MV-4-11 (cell line): ENCODE measurements at places on chromosomes 3 and 15.

GRCh38 chr3:195542698-195543499 is at the start of gene PPP1R2:
Gene PPP1R2 (minus strand): TSS chr3:195543325. CDS start chr3:195543025, 300 bp downstream.
- peak; percentile 80 for DNase-seq

- peak; percentile 74 for DNase-seq
Observed at GRCh38 chr3:34140616-34141015, 342.2 kb downstream of the PDCD6IP start.

- DNase-seq = no peak
Observed at GRCh38 chr3:134028486-134029255, 1.1 kb downstream of the SLCO2A1 start.

DNA sequence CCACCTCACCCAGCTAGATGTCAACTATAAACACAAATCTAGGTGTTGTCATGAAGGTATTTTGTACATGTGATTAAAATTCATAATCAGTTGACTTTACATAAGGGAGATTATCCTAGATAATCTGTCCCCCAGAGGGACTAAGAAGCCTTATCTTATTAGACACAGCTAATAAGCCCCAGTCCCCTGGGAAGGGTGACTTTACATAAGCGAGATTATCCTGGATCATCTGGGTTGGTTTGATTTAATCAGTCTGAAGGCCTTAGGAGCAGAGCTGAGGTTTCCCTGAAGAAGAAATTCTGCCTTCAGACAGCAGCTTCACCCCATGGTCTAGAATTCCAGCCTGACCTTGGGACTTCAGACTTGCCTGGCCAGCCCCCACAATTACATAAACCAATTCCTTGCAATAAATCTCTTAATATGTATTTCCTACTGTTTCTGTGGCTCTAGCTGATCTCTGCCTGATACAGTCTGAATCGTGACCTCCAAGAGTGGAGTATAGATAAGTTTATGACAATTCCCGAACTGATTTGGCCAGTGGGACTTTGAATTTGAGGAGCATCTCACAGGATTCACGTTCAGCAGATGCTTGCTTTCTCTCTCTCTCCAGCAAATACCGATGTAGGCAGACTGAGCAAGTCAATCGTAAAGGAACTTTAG is 66.5 kb downstream of the MRPL46 start:
- DNase-seq = no peak

DNA sequence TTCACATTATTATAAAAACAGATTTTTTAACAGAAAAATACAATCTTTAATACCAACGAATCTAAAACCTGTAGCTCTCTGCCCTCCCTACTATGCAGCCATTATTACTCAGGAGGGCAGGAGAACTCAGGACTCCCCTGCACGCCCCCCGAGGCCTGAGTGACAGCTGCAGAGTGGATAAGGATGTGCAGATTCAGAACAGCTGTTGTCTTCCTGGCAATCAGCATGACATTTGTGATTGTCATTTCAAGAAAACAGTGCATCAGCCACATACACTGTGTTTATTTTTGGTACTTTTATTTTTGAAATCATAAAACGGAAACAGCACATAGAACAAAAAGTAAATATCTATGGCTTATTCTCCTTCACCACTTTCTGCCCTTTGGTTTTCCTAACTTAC is 450.8 kb downstream of the OCA2 start:
- DNase-seq = no peak

DNA sequence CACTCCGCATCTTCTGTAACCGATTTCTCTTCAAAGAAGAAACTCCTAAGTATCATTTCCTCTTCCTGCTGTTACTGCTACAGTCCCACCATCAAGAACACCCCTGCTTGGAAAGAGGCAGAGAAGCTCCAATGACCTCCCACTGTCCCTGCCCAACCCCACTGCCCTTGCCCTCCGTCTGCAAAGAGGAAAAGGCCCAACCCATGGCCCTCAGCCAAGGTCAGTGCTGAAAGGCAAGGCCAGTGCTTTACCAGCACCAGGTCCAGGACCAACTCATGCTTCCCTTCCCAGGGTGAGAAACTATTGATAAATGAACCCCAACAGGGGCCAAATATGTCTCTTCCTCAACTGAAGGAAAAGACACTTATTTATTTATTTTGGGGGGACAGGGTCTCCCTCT is 22.5 kb downstream of the FAM240A start:
- peak; percentile 66 for DNase-seq

GRCh38 chr3:133038731-133039375 is 662 bp downstream of the TMEM108 start:
- DNase-seq = no peak

GRCh38 chr3:71806736-71807135 is 21.8 kb upstream of the PROK2 start:
- no peak for DNase-seq

DNA sequence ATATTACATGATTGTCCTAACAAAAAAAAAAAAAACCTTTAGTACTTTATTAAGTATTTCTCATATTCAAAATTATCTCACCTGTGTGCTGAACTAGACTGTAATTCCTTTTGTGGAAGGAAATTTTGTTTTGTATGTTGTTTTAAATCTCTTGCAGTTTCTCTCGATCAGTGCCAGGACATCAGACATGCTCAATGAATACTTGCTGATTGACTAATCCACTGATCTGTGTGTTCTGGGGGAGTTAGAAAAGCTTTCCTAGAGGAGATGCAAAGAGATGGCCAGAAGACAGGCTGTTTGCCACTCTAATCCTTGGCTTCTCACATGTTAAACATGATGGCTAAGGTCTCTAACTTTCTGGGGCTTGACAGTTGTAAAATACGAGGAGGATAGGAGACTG is 233.3 kb upstream of the NR2E3 start:
- no peak for DNase-seq

DNA sequence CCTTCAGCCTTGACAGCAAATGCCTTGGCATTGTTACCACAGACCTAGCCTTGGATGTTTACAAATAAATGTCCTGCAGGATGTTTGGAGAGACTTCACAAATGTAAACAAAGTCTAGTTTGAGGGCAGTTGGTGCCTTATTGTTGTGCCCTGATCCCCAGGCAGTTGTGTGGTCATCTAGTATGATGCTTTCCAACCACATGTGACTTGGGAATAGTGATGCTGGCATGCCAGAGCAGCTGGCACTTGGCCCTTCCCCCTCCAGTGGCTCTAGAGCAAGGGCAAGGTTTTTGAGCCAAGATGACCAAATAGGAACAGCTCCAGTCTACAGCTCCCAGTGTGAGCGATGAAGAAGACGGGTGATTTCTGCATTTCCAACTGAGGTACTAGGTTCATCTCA is 258.2 kb downstream of the ADAMTS17 start:
- no peak for DNase-seq

- no peak for DNase-seq
Observed at GRCh38 chr3:143770391-143770790, 77.9 kb downstream of the SLC9A9 start.

DNA sequence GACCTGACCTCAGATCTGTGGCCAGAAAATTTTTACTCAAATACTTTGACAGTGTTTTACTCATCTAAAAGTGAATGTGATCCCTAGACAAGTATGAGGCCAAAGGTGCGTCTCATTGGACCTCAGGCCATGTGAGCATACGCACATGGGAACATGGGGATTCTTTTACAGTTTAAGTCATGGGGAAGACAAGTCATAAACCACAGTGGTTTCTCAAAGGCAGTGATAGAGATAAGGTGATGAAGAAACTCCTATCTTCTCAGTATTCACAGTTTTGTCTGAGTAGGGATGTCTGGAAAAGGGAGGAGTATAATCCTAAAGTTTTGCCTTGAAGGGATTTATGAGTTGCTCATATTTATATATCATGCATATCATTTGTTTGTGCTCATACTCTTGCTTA is 173.8 kb downstream of the FNDC3B start:
- no peak for DNase-seq

- DNase-seq = no peak
Observed at GRCh38 chr3:174342171-174342570, 517.0 kb upstream of the NAALADL2 start.

GRCh38 chr15:85312486-85312885 is 67.9 kb upstream of the AKAP13 start:
- peak; percentile 12 for DNase-seq

DNA sequence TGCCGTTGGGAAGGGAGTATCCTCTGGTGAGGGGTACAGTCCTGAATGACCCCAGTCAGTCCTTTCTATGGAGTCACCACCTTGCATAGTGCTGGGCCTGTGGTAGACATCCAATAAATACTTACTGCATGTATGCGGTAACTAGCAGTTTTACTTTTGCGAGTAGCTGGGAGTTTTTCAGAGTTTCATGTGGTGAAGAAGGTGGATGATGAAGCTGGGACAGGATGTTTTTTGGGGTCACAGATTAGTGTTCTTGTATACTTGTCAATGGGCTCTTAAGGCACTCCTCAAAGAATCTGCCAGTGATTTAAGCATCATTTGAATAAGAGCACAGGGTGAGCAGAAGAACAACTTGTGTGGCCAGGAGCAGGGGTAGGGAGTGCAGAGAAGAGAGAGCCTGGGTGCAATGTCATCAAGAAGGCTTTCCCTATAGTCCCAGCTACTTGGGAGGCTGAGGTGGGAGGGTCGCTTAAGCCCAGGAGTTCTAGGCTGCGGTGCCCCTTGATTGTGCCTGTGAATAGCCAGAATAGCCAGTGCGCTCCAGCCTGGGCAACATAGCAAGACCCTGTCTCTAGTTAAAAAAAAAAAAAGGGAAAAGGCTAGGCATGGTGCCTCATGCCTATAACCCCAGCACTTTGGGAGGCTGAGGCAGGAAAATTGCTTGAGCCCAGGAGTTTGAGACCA is 22.1 kb downstream of the PPCDC start:
- no peak for DNase-seq

DNA sequence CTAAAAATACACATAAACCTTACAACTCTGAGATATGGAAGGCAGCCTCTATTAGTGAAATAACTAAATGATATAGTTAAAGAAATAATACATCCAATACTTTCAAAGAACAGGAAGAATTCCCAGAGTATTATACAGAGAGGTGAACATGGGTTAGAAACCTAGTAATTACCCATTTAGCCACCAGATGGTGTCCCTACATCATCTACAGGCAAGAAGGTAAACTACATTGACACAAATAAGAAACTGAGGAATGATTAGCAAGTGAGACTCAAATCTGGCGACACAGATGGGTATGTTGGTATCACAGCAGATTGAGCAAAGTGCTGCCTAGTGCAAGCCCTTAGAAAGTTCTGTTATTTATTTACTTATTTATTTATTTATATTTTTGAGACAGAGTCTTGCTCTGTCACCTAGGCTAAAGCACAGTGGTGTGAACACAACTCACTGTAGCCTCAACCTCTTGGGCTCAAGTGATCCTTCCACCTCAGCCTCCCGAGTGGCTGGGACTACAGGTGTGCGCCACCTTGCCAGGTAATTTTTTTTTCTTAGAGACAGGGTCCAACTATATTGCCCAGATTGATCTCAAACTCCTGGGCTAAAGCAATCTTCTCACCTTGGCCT is 28.2 kb downstream of the NEK4 start:
- peak; percentile 20 for DNase-seq

DNA sequence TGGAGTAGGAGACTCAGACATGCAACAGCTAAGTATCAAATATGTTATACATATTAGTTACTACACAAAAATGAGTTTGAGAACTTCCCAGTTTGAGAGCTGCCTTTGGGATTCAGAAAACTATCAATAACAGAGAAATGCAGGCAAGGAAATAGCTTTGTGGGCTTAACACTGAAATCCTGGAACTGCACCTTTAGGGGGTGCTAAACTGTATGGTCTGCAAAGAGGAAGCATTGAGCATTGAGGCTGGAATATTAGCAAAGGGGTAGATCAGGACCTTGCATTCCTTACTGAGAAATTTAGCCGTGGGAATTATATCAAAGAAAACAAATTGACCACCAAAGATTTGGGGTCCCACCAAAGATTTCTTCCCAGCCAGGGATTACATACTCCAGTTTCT is 580.0 kb downstream of the ZNF385D start:
- DNase-seq = no peak

DNA sequence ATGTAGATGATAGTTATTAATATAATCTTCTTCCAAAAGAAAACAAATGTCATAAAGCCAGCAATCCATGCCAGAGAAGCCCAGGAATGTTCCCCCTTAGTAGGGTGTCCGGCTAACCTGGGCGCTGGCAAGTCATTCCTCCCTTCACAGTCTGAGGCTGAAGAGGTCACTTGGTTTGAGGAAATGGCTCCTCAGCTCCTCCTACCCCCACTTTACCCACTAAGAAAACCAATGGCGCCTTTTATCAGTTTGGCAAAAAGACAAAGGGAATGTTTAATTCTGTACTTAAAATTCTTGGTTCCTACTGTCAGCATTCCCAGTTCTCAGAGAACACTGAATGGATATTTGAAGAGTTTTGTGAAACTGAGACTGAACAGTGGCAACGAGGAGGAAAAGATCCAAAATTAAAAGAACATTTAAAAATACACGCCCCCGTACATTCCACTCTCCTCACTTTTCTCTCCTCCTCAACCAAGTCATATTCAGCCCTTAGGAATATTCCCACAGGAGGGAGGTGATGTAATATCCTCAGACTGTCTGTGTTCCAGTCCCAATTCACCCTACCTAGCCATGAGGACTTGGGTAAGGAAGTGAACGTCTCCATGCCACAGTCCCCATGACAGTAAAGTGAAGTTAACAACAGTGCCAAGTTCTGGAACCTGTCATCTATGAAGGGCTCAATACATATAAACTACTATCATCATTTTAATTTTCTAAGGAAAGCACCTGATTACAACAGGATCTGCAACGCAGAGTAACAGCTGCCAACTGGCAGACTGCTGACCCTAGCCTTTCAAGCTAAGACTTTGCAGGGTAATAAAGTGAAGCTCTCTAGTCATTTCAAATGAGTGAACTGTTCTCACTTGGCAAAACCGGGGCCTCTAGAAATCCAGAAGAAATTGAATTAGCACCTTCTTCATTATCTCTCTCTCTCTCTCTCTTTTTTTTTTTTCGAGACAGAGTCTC is 234.5 kb upstream of the ICE2 start:
- DNase-seq = no peak

- DNase-seq = no peak
Observed at GRCh38 chr3:100994809-100995208, 1.6 kb upstream of the ABI3BP start.

DNA sequence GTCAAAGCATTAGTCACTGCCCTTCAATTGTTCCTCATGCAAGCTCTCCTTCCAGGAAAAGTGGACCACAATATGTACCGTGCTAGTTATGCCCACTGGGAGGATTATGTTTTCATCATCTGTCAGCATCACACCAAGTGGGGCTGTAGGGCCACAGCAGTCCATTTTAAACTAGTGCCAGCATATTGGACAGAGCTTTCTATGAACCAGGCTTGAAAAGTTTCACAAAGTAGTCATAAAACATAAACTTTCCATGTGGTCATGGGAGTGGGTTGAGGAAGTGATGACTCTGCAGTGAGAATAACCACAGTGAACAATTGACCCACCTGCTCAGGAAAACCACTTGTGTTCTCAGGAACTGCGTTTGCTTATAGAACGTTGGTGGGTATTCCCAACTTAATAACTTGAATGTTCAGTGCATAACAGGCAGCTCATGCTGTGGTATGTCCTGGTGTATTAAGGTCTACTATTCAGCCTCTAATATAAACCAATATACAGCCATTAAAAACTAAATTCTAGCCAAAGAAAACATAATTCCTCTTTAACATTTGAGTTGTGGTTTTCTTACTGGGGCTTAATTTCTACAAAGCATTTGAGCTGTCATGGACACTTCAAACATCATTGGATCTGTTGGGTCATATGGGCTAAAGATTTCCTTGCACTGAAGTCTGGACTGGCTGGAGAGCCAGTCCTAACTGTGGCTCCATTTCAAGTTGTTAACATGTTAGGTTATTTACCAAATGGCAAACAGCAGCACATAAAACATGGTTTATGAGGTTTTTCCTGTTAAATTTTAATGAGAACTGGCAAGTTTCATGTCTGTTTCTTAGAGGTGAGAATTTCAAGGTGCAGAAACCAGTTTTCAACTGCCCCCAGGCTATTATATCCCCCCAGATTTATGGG is 274.1 kb downstream of the OTOL1 start:
- peak; percentile 97 for DNase-seq

GRCh38 chr3:165643425-165643824 is 193.8 kb downstream of the BCHE start:
- no peak for DNase-seq
